ENCODE measurements at places on chromosomes 2 and 18. TPM values are rescaled to one million over a fixed set of nuclear protein-coding genes. Genes with fewer than 3 reads are reported as not detected.

The SLC5A7 gene
- total RNA-seq = 0.23 TPM

The CDKL4 gene
- 0.55 TPM for total RNA-seq

The SLC14A1 gene
- total RNA-seq = 0.86 TPM

The PDCD1 gene
- total RNA-seq = 1.1 TPM

GRCh38 chr2:41101281-41101680 is 649.4 kb upstream of the SLC8A1 start:
- H3K27me3 ChIP-seq = no peaks in the 10 kb centered on the region
- H3K36me3 ChIP-seq = no peaks in the 10 kb centered on the region
- no peak overlapping the region for H3K4me3 ChIP-seq
- H3K27ac ChIP-seq = no peak overlapping the region
- no peaks in the 10 kb centered on the region for H3K4me1 ChIP-seq

DNA sequence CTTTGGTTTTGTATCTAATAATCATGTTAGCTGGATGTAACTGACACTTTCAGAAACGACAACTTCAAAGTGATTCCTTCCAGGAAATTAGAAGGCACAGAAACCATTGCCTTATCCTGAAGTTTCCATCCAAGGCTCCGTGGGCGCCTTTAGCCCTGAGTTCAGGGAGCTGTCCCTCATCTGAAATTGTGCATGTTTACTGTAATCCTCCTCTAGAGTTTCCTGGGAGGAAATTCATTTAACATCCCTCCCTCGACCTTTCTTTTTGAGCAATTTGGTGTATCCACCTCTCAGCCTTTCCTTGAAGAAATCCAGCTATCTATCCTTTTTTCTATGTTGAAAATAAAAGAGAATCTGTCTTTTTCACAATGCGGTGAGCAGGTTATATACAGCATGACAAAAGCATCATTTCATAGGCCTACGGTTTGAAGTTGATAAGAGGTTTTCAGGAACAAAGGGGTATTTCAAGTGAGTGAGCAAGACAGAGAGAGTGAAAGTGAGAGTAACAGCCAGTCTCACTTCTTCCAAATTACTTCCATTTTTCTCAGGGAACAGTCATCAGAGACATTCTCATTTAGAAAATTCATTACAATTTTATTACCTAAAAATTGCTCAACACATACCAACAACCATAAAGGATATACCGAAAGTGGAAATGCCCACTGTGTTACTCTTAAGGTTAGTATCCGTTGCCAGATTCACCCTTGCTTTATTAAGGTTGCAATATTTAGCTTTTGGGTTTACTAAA is 167.3 kb downstream of the MREG start:
- H3K4me3 ChIP-seq = no peak overlapping the region
- H3K4me1 ChIP-seq = peaks cover 3% of the 10 kb centered on the region
- no peak overlapping the region for H3K27ac ChIP-seq
- no peak for DNase-seq
- no peaks in the 10 kb centered on the region for H3K27me3 ChIP-seq
- no peaks in the 10 kb centered on the region for H3K36me3 ChIP-seq

GRCh38 chr2:215847718-215848117 is 165.6 kb downstream of the MREG start:
- no peaks in the 10 kb centered on the region for H3K36me3 ChIP-seq
- H3K27me3 ChIP-seq = no peaks in the 10 kb centered on the region
- no peak overlapping the region for H3K4me3 ChIP-seq
- H3K4me1 ChIP-seq = peaks cover 3% of the 10 kb centered on the region
- H3K27ac ChIP-seq = no peak overlapping the region

GRCh38 chr2:218229239-218229638 is 12.2 kb downstream of the ARPC2 start:
- DNase-seq = no peak
- H3K4me1 ChIP-seq = peaks cover 86% of the 10 kb centered on the region
- H3K36me3 ChIP-seq = peaks cover 97% of the 10 kb centered on the region
- H3K27ac ChIP-seq = peak overlapping the region; percentile 68
- no peak overlapping the region for H3K4me3 ChIP-seq

DNA sequence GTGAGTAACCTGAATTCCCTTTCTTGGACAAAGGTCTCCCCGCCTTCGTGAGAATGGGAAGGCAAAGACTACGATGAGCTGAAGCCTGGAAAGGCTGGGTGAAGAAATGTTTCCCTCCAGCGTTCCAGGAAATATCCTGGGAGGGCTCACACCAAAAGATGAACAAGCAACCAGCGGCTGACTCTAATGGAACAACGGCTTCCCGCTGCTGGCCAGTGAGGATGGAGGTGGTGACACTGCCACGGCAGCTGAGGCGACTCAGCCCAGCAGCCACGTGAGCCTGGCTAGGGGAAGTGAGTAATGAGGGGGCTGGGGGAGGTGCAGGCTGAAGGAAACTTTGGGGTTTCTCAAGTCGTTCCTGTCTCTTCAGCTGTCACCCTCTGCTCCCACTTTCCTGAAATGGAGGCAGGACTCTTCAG is 105.0 kb upstream of the SMAD7 start:
- no peak overlapping the region for H3K27ac ChIP-seq
- peaks cover 10% of the 10 kb centered on the region for H3K4me1 ChIP-seq
- no peaks in the 10 kb centered on the region for H3K27me3 ChIP-seq

- H3K27ac ChIP-seq = no peak overlapping the region
- H3K4me1 ChIP-seq = no peaks in the 10 kb centered on the region
- no peaks in the 10 kb centered on the region for H3K27me3 ChIP-seq
- H3K36me3 ChIP-seq = no peaks in the 10 kb centered on the region
These were observed 15.3 kb upstream of the TGIF1 start for GRCh38 chr18:3434685-3435084.

- H3K4me3 ChIP-seq = no peak overlapping the region
- H3K4me1 ChIP-seq = no peaks in the 10 kb centered on the region
- no peaks in the 10 kb centered on the region for H3K27me3 ChIP-seq
- no peak overlapping the region for H3K27ac ChIP-seq
- DNase-seq = no peak
- no peaks in the 10 kb centered on the region for H3K36me3 ChIP-seq
These were observed 6.7 kb downstream of the EVA1A start for GRCh38 chr2:75553935-75554531.

- H3K27me3 ChIP-seq = no peaks in the 10 kb centered on the region
- peaks cover 12% of the 10 kb centered on the region for H3K4me1 ChIP-seq
- no peak overlapping the region for H3K27ac ChIP-seq
- no peaks in the 10 kb centered on the region for H3K36me3 ChIP-seq
These were observed 108.7 kb downstream of the MAP3K20 start for GRCh38 chr2:173184031-173185004.

DNA sequence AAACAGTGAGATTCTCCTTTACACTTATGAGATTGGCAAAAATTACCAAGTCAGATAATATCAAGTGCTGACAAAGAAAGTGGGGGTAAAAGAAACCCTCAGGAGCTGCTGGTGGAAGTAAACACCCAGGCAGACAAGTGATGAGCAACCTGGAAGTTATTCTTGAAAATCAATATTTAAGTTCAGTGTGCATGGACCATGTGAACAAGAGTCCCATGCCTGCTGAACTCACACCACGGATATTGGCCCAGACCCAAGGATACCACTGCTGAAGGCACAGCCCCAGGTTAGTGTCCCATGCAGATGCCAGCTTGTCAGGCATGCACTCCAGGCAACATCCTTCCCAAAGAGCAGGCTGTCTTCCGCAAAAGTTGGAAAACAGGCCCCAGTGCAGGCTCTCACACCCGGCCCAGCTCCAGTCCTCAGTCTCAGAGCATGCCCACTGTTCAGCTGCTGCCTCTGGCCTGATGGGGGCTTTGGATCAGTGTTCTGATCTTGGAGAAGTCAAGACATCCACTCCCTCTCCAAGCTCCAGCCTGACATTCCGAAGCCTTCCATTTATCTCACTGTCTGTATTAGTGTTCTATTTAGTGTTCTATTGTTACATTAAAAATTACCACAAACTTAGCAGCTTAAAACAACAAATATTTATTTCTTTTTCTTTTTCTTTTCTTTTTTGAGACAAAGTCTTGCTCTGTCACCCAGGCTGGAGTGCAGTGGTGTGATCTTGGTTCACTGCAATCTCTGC is 70.0 kb downstream of the HS1BP3 start:
- no peaks in the 10 kb centered on the region for H3K27me3 ChIP-seq
- H3K36me3 ChIP-seq = no peaks in the 10 kb centered on the region
- H3K4me3 ChIP-seq = no peak overlapping the region
- H3K4me1 ChIP-seq = peaks cover 48% of the 10 kb centered on the region
